ENCODE measurements at places on chromosomes 6 and 20.

GRCh38 chr6:1597121-1597744 lies 12.5 kb upstream of the FOXC1 start:
- no peak for DNase-seq

DNA sequence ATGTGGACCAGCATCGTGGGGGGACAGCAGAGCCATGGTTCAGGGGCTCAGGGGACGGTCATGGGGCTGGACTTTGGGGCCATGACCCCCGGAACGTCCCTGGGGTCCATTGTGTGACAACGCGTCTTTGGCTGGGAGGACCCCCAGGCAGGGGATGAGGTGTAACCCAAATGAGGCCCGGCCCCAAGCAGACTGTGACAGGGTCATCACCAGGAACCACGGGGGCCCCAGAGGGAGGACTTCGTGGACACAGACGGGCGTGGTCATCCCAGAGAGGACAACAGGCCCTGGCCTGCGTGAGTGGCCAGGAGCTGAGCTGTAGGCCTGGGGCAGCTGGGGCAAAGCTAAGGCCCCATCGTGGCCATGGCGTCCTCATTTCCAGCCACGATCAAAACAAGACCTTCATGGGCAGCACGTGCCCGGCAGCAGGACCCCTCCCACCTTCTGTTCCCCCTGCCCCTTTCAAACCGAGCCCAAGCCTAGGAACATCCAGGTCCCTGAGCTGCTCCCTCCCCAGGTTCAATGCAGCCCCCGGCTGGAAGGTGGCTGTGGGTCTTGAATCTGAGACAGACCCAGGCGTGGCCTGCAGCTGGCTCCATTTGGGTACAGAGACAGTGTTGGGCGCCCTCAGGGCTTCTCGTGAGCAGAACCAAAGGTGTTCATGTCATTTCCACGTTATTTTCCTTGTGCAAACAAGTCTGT lies 187.8 kb downstream of the TAF4 start:
- DNase-seq = no peak

GRCh38 chr6:126955621-126956020 lies 162.8 kb upstream of the RSPO3 start:
- no peak for DNase-seq

GRCh38 chr20:20267685-20268370 lies 100.1 kb upstream of the INSM1 start:
- peak; percentile 98 for DNase-seq

DNA sequence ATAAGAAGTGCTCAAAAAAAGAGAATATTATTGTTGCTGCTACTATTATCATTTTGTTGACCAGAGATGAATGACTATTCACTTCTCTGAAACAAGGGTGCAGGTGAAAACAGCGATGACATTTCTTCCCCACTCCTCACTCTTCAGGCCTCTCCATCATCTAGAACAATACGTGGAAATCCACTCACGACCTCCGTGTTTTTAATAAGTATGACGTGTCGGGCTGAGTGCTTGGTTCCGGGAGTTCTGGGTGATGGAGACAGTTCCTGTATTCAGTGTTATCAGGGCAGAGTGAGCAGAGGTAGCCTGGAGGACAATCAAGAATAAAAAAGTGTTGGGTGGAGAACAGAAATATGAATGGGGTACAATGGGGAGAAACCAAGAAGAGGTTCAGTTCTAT lies 130.0 kb upstream of the ZNF217 start:
- no peak for DNase-seq

DNA sequence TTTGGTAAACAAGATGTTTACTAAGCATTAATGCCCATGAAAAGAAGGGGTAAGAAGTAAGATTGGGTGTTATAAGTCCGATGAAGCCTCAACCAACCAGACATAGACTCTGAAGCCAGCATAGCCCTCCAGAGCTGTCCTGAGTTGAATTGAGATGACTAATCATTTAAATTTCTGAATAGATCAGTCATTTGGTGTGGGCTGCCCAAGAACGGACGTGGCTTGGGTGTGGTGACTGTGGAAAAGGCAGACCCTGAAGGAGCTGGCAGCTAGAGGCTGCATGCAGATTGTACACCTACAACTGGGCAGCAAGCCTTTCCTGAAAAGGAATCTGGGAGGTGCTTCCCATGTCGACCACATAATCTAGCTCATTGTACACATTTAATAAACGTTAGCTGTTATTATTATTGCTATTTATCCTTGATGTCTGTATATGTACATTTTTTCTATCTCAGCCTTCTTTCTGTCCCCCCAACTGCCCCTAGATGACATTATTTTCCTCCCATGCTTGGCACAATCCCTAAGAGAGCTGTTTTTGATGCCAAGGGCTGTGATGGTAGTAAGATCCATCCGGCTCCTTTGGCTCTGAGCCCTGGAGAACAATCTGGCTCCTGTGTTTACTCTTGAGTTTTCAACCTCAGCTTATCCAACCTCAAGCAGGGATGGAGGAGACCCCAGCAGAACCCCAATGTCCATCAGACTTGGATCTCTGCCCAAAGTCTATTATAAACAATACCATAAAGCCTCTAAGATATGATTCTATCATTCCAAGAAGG lies 57.6 kb upstream of the JAG1 start:
- no peak for DNase-seq

GRCh38 chr20:10328897-10329255 lies 105.1 kb downstream of the MKKS start:
- no peak for DNase-seq

- DNase-seq = no peak
Observed at GRCh38 chr20:62837790-62838127, 20.9 kb downstream of the COL9A3 start.

- no peak for DNase-seq
Observed at GRCh38 chr20:5135363-5136012, 8.7 kb downstream of the CDS2 start.

- peak; percentile 23 for DNase-seq
Observed at GRCh38 chr20:50913690-50914375, 17.4 kb downstream of the ADNP start.

DNA sequence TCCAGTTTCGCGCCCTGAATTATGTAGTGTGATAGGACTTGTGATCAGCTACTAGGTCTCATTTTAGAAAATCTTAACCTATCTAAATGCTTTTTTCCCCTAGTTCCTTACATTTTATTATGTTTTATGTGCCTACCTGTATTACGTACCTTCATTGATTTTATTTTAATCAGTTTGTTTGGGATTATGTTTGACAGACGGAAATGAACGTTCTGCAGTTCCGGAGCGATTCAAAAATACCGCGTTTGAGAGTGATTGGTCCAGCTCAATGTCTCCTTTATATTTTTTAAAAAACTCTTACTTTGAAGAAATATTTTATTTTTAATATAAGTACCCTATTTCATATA lies 114.3 kb upstream of the BTN3A2 start:
- DNase-seq = no peak

- no peak for DNase-seq
Observed at GRCh38 chr6:112899541-112899940, 552.4 kb downstream of the RFPL4B start.

DNA sequence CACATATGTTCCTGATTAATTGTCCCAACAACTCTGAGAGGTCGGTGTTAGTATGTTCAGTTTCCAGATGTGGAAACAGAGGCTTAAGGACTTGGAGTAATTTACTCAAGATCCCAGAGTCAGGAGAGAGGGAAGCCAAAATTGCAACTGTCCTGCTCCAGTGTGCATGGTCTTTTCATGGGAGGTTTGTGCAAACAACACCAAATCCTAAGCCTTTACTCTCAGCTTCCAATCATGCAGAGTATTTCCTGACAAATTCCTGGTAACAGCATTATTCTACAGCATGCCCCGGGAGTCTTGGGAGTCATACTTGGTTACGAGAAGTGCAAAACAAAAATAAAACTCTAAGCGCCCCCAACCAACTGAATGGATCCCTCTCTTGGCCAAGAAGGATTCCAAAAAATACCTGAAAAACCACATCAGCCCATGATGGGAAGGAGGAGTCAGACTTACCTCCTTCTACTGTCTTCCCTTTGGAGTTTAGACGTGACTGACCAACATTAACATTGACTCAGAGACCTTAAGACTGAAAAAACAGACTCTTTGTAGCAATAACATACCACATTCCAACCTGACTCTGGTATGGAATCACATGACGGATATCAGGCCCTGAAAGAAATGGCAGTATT lies 30.8 kb upstream of the PPP1R3G start:
- DNase-seq = no peak

- no peak for DNase-seq
Observed at GRCh38 chr6:168062346-168063289, 16.4 kb downstream of the FRMD1 start.

GRCh38 chr6:136774228-136775041 lies 17.8 kb downstream of the MAP3K5 start:
- no peak for DNase-seq

- DNase-seq = peak; percentile 99
Observed at GRCh38 chr20:33685328-33686099, 671 bp downstream of the E2F1 start.

GRCh38 chr6:143191361-143191760 lies 130.7 kb downstream of the AIG1 start:
- no peak for DNase-seq

- no peak for DNase-seq
Observed at GRCh38 chr20:63315731-63316491, 22.9 kb downstream of the COL20A1 start.

GRCh38 chr20:46393967-46394366 lies 12.4 kb downstream of the ELMO2 start:
- no peak for DNase-seq

GRCh38 chr20:37774156-37774555 lies 80.3 kb downstream of the CTNNBL1 start:
- no peak for DNase-seq

DNA sequence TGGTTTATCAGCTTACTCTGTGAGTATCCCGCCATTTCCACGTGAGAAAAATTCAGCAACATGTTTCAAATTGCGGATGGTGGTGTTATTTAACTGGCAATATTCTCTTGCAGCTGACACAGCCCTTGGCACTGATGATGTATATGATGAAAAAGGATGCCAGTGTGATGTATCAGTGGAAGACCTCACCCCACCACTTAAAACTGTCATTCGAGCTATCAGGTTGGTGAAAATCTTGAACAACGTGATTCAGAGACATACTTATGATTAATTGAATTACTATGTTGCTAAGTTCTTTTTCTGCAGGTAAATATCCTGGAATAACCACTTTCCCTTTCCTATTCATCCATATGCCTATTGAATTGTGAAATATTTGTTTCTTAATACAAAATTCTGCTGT lies 55.7 kb downstream of the KHDC1L start:
- no peak for DNase-seq

DNA sequence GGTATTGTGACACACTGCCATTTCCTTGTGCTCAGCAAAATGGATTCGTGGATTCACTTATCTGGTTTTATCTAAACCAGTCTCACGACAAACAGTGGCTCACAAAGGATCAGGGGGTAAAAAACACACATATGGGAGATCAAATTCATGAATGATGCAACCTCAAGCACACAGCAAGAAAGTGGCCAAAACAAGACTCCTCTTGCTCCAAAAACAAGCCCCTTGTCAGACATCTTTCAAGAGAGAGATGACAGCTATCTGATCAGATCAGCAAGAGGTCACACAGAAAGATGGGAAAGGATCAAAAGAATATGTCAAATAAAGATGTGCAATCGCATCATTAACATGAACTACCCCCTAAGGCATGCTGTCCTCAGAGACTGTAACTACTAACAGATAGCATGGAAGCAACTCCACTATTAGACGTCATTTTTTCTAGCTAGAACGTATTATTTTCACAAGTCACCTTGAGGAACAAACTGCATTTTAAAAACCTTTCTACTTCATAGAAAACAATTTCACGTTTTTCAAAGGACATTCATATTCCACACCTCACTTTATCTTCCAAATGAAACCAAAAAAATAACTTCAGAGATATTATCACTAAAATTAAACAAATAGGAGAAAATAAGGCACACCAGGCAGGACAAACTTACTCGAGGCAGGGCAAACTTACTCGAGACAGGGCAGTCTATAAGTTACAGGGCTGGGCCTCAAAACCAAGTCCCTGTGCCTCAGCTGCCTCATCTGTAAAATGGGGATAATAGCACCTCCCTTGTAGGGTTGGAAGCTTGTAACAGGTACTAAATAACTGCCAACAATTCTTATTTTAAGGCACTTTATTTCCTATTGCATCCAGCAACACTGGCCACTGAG lies 122.3 kb downstream of the PREX1 start:
- no peak for DNase-seq

Data from NCI-H524 (cell line).